ENCODE measurements at places on chromosomes 2 and 18.

DNA sequence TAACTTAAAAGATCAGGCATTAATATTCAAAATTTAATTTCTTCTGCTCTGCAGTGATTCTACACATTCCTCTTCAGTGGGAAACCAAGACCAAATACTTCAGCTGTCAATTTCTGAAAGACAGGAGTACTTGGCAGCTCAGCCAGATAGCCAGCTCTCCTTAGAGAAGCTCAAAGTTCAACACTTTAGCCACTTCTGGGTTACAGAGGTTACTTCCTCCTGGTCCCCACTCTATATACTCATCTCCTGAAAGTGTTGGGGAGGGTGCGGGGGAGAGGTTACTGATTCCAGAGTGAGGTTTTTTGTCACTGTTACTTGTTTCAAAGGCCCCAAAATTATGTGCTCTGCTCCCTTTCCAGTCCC is 4.1 kb downstream of the CYTIP start:
- no peak for DNase-seq

GRCh38 chr2:228688007-228688645 is 506.6 kb upstream of the SPHKAP start:
- DNase-seq, result no peak

GRCh38 chr18:38453880-38454279 is 888.3 kb upstream of the CELF4 start:
- no peak for DNase-seq

DNA sequence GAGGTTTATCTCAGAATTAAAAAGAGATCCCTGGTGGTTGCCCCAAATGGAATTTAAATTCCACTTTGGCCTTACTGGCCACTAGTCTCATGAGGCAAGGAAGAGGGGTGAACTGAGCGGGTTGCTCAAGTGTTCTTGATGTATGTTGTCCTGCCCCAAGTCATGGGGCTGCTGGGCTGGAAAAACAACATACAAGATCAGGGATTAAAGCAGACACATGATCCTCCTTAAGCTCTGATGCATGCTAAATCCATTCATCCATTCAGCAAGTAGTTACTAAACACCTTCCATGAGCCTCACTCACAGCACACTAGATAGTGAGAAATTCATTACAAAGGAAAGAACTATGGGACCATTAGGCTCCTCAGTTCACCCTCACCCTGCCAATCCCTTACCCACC is 196.3 kb downstream of the MREG start:
- DNase-seq, result no peak

GRCh38 chr2:164453656-164454305 is 167.5 kb downstream of the GRB14 start:
- no peak for DNase-seq

DNA sequence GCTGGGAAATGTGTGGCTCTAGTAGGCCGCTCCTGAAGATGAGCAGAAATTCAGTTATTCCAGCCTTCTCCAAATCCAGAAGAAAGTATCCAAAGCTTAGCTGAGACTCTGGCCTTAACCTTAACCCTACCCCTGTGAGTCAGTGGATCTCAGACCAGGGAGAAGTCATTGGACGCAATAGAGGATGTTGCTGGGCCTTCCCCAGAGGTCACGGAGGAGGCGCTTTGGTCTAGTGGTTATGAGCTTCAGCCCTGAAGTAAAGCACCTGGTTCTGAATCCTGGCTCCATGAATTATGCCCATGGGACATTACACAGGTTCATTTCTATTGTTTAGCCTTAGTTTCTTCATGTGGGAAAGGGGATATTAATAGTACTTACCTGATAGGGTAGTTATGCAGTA is 24.0 kb downstream of the PKDCC start:
- DNase-seq, result no peak

DNA sequence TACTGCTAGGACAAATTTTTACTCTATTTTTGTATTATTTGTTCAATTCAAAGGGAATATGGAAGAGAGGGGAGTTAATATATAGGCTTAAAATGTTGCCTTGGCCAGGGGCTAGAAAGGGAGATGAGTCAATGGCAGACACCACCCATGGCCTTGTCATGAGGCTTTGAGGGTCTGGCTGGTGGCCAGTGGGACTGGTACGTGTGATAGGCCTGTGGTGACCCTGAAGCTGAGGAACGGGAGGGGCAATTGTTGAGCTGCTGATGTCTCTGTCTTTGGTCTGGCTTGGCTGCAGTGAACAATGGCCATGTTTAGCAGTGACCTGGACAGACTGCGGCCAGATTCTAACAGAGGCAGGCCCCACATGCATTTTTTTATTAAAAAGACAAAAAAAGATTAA is 18.5 kb downstream of the GKN1 start:
- no peak for DNase-seq

DNA sequence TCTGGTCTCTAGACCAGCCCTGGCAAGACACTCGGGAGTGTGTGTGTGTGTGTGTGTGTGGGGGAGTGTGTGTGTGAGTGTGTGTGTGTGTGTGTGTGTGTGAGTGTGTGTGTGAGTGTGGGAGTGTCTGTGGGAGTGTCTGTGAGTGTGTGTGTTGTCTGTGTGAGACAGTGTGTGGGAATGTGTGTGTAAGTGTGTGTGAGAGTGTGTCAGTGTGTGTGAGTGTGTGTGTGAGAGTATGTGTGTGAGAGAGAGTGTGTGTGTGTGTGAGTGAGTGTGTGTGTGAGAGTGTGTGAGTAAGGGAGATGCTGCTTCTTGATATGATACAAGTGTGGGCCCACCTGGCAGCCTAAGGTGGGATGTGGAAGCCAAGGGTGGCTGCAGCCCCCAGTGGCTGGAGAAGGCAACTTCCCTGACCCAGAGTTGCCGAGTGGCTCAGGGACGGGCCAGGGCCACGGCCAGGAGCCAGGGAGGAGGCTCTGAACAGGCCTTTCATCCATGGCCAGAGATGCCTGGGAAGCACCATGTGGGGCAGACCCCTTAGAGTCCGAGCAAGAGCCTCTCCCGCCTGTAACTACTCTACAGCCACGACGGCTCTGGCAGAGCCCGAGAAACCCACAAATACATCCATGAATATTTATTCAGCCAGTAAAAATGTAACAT is 159.3 kb upstream of the MYCN start:
- no peak for DNase-seq

- DNase-seq, result no peak
Observed at GRCh38 chr18:28115149-28115550, 61.8 kb downstream of the CDH2 start.

GRCh38 chr2:108194409-108195132 is 45.2 kb upstream of the SULT1C3 start:
- DNase-seq, result no peak

DNA sequence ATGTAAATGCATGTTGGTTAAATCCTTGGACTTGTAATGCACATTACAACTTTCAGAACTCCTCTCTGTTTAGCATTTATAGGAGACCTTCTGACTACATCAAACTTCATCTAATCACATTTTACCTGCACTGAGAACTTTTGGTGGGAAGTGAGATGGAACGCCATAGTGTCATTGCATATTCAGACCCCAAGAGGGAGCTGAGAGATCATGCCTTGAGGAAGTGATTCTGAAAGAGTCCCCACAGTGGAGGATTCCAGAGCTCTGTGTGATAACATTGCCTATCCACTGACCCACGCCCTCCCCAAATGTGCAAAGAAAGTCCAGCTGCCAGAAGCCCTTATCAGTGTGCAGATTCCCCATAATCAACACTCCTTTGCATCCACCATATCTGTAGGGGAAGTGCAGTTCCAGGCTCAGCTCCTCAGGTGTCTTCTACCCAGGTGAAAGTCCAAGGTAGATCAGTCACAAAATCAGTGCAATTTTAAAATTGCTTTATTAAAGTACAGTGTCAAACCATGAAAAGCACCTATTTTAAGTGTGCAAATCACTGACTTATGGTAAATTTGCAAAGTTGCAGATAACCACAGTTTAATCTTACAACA is 212.4 kb downstream of the RPIA start:
- no peak for DNase-seq

DNA sequence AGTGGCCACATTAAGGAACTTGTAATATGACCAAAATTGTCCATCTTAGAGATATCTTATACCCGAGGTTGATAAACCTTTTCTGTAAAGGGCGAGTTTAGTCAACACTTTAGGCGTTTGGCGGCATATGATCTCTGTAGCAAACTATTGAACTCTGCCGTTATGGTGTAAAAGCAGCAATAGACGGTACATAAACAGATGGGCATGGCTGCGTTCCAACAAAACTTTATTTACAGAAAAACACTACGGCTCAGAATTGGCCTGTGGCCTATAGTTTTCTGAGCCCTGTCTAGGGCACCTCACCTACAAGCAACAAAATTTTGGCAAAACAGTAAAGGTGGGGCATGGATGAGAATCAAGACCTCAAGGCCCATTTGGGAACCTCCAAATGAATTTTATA is 121.9 kb upstream of the HAAO start:
- DNase-seq, result no peak

- DNase-seq, result no peak
Observed at GRCh38 chr2:219509780-219510511, 4.3 kb upstream of the ASIC4 start.

GRCh38 chr2:120571015-120571728 is 164.5 kb upstream of the GLI2 start:
- DNase-seq, result no peak

DNA sequence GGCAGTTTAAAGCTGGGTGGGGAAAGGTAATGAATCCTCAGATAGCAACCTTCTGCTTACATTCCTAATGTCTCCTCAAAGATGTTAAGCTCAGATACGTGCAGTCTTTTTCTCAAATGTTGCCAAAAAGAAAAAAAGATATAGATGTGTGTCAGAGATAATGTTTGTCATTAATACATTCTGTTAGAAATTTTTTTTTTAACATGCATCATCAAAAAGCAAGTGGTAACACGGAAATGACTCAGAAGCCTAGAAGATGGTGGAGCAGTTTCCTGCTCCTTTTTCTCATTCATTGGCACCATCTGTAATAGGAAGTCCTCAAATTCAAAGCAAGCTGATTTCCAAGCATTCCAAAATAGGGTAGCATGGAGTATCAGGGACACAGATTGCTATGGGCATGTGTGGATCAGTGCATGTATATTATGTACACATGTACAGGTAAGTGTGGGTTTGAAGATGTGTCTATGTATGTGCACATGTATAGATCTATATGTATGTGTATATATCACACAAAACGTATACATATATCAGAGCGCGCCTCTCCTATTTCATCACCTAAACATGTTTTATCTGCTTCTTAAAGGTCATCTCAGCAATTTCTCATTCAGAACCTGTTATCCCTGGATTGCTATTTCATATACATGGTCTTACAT is 79.9 kb upstream of the ITGB6 start:
- DNase-seq, result no peak

GRCh38 chr2:7567646-7568045 is 650.4 kb downstream of the RNF144A start:
- DNase-seq, result no peak

GRCh38 chr2:234031207-234031606 is 19.3 kb upstream of the SPP2 start:
- no peak for DNase-seq

DNA sequence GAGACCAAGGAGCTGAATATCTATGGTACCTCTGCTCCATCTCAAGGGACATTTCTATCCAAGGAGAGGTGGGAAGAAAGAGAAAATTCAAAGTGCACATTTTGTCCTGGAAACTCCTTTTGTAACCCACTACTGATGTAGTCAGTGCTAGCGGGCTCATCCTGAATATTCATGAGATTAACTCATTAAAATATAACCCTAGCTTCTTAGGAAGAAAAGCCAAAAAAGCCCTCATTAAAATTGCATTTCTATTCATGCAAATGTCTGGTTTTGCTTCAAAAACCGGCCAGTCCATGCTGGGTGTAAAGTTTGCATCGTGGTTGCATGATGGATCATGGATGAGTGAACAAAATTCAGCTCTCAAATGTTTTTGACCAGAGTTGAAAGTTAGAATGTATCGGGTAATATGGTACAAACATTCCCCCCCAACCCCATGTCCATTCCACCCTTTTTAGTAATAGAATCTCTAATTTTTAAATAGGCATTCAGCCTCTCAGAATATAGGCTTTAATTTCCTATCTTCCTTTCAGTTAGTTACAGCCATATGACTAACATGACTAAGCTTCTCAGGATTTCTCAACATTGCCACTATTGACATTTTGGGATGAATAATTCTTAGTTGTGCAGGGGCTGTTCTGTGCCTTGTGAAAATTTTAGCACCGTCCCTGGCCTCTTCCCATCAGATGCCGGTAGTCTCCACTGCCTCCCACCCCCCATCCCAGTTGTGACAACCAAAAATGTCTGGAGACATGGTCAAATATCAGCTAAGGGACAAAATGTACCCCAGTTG is 104.2 kb upstream of the RND3 start:
- DNase-seq, result no peak
